ENCODE measurements at places on chromosomes 12 and 14. TPM values are rescaled to one million over a fixed set of nuclear protein-coding genes. Genes with fewer than 3 reads are reported as not detected.

GRCh38 chr12:14841761-14842160 is 1.6 kb downstream of the ART4 start:
- H3K27ac ChIP-seq, result no peak overlapping the region
- H3K4me3 ChIP-seq, result no peak overlapping the region
- DNase-seq, result no peak
- no peaks in the 10 kb centered on the region for H3K36me3 ChIP-seq

DNA sequence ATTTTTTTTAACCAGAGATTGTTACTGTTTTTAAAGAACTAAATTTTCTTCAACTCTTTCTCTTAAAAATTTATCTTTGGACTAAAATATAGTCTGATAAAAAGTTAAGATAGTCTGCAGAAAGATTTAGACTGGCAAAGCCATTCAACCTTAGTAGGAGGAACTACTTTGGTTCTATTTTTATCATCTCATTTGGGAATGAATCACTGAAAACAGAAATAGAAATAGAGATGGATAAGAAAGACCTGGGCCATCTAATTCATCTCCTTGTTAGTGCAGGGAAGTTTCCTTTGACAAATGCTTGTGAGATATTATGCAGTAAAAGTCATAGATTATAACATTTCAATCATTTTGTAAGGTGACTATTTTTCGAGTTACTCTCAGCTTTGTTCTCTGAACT is 263.2 kb upstream of the NPAS3 start:
- H3K36me3 ChIP-seq, result no peaks in the 10 kb centered on the region
- H3K27ac ChIP-seq, result no peak overlapping the region

- no peak overlapping the region for H3K27ac ChIP-seq
- no peaks in the 10 kb centered on the region for H3K36me3 ChIP-seq
- H3K27me3 ChIP-seq, result no peaks in the 10 kb centered on the region
These were observed 5.0 kb downstream of the CMKLR1 start for GRCh38 chr12:108333898-108334699.

DNA sequence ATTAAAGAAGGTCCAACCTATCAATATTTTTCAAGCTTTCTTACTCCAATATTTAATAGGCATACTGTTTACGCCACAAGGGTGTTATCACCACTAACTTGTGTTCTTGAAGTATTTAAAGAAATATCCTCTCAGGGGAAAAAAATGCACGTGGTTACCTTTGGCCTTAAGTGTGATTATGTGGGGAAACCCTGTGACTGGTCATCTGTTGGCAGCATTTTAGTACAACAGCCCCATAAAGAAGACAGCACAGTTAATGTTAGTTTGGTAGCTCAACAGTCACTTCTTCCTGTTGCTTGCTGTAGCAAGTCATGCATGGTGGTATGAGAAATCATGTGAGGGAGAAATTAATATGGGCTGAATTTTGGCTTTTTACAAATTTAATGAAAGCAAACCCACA is 1021.5 kb upstream of the TMEM132C start:
- no peaks in the 10 kb centered on the region for H3K4me1 ChIP-seq
- no peak overlapping the region for H3K27ac ChIP-seq
- H3K27me3 ChIP-seq, result no peaks in the 10 kb centered on the region
- H3K36me3 ChIP-seq, result no peaks in the 10 kb centered on the region
- no peak overlapping the region for H3K4me3 ChIP-seq

- DNase-seq, result peak; percentile 36
- peaks cover 21% of the 10 kb centered on the region for H3K4me1 ChIP-seq
- H3K36me3 ChIP-seq, result no peaks in the 10 kb centered on the region
- H3K27me3 ChIP-seq, result no peaks in the 10 kb centered on the region
- H3K27ac ChIP-seq, result peak overlapping the region; percentile 44
These were observed 8.2 kb upstream of the MMP19 start for GRCh38 chr12:55850893-55851292.

DNA sequence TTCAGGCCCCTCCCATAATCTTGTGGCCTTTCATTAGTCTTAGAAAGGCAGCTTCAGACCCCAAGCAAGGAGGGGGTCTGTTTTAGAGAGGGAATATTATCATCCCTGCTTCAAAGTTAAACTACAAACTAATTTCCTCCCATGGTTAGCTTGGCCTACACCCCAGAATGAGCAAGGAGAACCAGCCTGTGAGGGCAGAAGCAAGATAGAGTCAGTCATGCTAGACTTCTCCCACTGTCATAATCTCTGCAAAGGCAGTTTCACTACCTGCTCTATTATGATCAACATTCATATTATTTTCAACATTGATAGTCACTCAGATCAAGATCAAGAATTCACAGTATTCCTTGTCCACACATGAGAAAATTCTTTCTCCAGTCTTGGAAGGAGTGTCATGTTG is 105.1 kb downstream of the GXYLT1 start:
- no peaks in the 10 kb centered on the region for H3K27me3 ChIP-seq
- no peak overlapping the region for H3K27ac ChIP-seq
- H3K4me3 ChIP-seq, result no peak overlapping the region
- no peaks in the 10 kb centered on the region for H3K36me3 ChIP-seq

- no peak overlapping the region for H3K4me3 ChIP-seq
- no peaks in the 10 kb centered on the region for H3K4me1 ChIP-seq
- H3K36me3 ChIP-seq, result no peaks in the 10 kb centered on the region
- no peak for DNase-seq
These were observed 95.4 kb upstream of the CDKN3 start for GRCh38 chr14:54301359-54301758.

GRCh38 chr12:45327823-45328383 is 112.0 kb downstream of the ANO6 start:
- no peak overlapping the region for H3K4me3 ChIP-seq
- no peaks in the 10 kb centered on the region for H3K27me3 ChIP-seq
- DNase-seq, result no peak
- H3K27ac ChIP-seq, result no peak overlapping the region
- no peaks in the 10 kb centered on the region for H3K4me1 ChIP-seq

LRTM2 gene
- 0.09 TPM for total RNA-seq

PPP2R3C gene
- total RNA-seq, result 41.9 TPM

Data from neural progenitor cell (in vitro differentiated cells).